ENCODE measurements at places on chromosomes 7 and 10.

- DNase-seq: no peak
Measured at GRCh38 chr7:151883857-151884256, 6.9 kb upstream of the PRKAG2 start.

GRCh38 chr7:109663806-109664205 lies 1094.1 kb downstream of the DNAJB9 start:
- DNase-seq: no peak

DNA sequence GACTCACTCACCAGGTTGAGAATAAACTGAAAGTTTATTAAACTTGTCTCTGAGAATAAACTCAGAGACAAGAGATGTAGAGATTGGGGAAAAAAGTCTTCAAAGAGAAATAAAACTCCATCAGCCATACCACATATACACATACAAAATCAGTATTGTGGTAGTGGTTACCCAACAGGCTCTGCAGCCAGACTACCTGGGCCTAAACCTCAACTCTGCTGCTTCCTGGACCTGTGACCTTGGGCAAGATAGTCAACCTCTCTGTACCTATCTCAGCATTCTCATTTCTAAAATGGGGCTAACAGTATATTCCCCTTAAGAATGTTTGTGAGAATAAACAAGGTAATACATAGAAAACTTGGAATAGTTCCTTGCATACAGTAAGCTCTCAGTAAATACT lies 15.3 kb downstream of the TPK1 start:
- no peak for DNase-seq

GRCh38 chr7:108461840-108462239 lies 5.6 kb upstream of the NRCAM start:
- no peak for DNase-seq

DNA sequence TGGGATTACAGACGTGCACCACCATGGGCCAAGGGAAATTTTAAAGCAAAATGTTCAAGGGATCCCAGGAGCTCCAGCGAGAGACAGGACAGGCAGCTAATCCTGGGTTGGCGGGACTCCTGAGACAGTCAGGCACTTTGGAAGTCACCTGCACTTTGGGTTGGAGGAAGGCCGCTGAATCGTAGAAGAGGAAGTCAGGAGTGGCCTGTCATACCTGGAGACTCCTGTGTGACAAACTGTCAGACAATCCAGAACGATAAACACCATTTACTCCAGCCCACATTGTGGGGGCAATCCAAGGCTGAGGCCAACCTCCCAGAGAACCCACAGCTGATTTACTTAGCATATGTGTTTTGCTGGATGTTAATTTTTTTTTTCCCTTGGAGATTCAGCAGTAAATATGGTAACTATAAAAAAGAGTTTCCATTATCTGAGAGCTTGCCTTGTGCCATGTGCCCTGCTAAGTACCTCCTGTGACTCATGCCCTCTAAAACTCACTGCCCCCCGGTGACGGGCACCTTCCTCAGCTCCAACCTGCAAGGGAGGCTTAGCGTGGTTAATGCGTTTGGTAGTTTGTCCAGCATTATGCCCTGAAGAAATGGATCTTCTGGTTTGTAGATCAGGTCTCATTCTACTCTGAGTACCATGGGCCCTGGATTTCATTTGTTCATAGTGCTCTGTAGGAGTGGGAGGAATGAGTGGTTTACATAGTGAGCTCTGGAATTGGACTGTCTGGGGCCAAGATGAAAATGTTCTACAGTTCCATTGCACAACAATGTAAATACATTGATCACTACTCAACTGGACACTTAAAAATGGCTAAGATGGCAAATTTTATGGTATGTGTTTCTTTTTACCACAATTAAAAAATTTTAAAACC lies 50.9 kb downstream of the ICA1 start:
- DNase-seq: no peak

- DNase-seq: no peak
Measured at GRCh38 chr10:112585960-112586359, 138.9 kb downstream of the VTI1A start.

DNA sequence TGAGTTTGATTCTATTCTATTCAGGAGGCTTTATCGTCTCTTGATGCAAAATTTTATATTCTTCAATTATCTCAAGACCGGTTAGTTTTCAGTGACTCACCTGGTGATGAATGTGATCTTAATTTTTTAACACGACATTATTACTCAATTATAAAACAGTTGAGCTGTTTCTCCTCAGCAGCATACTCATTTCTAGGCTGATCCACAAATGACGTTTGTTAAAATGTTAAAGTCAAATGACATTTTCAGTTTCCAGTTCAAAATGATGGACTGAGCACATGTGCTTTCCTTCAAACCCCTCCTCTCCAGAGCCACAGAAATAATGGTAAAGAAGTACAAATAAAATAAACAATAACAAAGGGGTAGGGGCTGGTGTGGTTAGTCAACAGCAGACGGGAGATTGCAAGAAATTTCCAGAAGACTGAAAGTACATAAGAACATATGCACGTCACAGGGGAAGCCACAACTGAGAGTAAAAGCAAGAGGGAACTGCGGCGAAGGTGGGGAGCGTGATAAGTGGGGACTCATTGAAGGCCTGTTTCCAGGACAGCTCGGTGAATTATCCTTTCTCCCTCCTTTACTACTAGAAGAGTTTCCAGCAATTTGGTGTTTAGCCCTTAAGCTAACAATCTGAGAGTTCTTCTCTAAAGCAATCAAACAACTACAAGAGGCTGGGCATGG lies 10.9 kb downstream of the MACROH2A2 start:
- DNase-seq: no peak

DNA sequence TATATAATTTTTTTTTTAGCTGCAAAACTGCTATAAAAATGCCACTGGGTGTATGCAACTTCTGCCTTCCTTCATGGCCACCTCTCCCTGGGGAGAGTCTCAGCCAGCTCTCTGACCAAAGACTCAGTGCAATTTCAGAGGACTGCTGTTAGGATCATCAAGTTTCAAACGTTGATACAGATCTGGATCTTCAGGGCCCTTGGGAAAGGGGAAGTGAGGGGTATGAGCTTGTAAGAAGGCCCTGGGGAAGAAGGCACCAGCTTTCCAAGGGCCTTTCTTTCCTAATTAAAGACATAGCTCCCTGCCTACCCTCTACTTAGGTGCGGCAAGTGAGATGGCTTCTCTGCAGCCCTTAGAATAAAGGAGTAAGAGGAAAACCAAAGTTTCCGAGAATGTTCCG lies 130.4 kb downstream of the CUL2 start:
- DNase-seq: no peak

- no peak for DNase-seq
Measured at GRCh38 chr10:70269741-70270140, 14.1 kb downstream of the NPFFR1 start.

DNA sequence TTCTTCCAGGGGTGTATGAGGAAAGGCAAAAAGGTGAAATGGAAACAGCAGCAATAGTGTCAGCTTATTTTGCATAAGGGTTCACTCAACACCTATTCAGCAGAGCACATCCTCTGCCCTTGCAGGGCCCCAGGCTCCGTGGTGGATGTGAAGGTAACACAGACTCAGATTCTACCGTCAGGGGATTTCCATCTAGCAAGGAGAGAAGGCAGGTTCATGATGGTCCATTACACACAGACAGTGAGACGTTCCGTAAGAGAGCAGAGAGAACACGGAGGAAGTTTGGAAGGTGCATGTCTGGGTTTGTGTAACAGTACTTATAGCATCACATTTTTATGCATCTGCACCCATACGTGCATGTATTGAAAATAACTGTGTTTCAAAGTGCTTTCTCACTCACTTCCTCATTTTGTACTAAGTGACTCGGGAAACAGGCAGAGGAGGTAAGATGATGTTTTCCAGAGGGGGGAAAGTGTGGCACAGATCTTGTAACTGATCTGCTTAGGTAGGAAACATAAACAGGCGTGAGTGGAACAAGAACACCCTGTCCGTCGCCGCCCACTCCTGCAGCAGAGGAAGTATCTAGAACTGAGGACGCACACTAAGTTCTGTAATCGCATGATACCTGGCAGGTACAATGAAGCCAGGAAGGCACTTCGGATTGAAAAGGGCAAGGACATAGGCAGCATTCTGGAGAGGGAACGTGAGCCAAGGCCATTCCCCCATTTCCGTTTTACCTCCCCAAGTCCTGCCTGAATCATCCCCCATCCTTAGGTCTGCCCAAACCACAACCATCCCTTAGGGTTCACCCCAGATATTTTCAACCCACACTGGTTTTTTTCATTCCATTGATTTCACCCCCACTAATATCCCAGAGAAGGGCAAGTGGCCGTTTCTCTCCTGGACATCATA lies 1.0 kb upstream of the ENO4 start:
- DNase-seq: no peak
